ENCODE measurements at places on chromosomes 3 and 15. TPM values are rescaled to one million over a fixed set of nuclear protein-coding genes. Genes with fewer than 3 reads are reported as not detected.

GRCh38 chr15:85704066-85704465, 90.7 kb downstream of the KLHL25 start:
- DNase-seq: no peak

DNA sequence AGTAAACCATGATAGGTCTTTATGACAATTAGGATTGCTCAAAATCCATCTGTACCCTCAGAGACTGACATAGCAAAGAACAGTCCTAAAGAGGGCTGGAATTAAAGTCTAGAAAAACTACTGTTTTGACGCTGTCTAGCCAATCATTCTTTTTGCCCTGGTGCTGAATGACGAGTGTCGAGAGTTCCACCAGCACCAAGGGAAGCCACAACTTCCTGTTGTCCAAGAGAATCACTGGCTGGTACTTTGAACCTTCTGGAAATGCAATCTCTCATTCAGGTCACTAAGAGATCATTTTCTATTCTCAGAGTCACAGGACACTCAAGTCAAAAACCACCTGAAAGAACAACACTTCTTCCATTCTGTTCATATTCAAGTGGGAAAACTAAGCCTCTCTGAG, 37.7 kb downstream of the FBN1 start:
- DNase-seq: no peak

DNA sequence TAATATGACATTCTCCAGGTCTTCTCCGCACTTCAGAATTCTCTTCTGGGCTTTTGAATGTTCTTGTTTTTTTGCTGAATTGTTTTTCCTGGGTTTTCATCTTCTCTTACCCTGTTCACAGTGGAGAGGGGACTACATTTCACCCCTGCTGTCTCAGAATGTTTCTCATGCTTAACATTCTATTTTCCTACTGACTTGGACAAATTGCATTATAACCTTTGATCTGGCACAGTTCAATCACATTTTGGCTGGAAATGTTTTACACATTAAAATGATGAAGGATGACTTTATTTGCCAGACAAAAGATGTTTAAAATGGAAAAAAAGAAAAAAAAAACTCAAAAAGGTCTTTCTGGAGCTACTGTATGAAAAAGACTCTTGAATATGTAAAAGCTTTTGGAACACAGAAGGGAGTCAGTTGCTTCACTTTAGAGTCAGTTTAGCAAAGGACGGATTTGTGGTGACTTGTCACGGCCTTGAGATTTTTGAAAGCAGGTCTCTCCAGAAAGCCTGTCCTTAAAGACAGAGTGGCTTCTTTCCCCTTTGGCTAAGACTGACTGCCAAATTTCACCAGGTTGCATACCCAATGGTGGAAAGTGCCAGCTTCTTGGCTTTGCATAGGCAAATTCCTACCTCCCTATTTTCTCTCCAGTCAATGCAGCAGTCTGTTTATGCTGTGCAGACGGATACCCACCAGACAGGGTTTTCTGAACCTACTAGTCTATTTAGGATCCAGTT, 401.0 kb upstream of the TBL1XR1 start:
- no peak for DNase-seq

DNA sequence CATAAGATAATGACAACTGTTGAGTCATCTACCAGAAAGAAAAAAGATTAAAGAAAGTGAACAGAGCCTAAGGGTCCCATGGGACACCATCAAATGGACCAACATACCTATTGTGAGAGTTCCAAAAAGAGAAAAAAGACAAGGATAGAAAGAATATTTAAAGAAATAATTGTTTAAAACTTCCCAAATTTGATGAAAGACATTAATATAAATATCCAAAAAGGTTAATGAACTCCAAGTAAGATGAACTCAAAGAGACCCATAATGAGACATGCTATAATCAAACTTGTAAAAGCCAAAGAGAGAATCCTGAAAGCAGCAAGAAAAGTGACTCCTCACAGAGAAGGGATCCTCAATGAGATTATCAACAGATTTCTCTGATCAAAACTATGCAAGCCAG, 8.9 kb downstream of the NRG4 start:
- no peak for DNase-seq

DNA sequence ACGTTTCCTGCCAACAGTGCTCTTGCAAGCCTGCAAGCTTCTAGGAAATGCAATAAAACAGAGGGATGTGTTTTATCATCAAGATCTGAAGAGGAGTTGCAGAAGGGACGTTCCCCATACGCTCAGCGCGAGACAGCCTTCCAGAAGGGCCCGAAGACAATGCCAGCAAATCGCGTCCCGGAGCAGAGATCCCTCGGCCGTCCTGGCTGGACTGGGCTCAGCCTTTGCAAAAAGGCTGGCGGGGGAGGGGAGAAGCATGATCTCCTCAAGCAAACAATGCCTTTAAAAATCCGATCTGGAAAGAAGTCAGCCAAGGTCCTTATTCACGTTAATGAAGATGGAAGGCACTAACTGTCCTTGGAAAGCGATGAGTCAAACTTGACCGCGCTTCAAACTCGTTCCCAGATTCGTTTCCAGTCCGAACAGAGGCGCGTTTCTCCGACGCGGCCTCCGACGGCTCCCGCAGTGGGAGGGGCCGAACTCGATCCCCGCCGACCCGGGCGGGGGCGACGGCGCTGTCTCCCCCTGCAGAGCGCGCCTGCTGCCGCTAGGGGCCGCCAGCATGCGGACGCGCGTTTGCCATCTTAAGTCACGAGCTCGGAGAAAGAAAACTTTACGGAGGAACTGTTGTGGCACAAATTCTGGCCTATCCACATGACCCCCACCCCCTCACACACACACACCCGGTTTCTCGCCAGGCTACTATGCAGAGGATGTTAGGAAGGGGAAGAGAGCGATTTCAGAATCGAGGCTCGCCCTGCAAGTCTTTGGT, 5.5 kb downstream of the BCL6 start:
- DNase-seq: peak; percentile 90

DNA sequence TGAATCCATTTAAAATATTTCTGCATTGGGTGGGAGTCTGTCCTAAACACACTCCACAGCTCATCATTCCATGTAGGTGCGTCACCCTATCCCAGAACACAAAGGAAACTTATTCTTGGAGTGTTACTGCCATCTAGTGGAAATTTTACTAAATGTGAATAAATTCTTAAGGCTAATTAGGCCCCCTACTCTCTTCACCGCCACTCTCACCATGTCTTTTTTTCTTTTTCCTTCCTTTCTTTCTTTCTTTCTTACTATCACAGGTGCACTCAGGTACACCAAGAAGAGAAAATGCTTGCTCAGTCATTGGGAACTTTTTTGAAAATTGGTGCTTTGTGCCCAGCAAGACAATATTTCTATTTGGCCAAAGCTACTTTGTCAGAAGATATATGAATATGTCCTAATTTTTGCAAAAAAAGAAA, 26.4 kb upstream of the ATP8B4 start:
- peak; percentile 82 for DNase-seq

DNA sequence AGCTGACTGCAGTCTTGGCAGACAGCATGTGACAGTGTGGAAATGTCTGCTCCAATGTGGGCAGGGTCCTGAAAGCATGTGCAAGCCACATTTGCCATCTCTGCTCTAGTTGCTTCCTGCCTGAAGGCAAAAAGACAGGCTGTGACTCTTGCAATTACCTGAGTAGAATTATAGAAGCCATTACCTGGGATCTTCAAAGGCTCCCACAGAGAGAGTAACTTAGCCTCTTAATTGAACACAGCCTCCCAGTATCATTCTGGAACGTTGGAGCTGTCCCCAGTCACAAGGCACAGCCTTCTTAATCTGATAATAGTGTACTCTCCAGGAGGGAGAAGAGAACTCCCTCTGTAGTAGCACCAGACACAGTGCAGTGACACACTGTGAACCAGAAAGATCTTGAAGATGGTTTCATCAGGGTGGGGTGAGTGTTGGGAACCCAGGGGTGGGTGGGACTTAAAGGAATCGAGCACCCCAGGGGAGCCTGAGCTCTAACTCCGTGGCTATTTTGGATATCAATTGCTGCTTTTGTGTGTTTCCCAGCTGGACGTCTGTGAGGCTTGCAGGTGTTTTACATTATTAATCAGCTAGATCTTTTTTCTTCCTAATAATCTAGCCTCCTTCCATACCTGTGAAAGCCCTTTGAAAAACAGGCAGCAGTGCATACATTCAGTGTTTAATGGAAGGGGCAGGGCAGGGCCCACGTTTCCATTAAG, 40.6 kb upstream of the GLCE start:
- no peak for DNase-seq

DNA sequence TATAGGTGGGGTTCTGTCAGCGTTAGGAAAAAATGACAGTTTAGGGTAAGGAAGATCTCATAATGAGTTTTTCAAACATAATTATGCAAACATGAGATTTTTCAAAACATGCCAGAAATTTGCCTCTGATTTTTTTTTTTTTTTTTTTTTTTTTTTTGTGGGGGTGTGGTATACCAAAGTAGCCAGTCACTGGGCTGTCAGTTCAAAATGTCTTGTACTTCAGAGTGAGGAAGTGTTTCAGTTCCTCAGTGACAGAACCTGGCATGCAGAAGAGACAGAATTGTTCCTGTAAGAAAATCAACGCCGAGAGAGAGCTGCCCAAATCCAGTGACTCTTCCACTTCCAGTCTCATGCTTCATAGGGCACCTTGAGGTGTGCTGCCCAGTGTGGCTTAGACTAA, 9.7 kb downstream of the NCBP2 start:
- no peak for DNase-seq

DNA sequence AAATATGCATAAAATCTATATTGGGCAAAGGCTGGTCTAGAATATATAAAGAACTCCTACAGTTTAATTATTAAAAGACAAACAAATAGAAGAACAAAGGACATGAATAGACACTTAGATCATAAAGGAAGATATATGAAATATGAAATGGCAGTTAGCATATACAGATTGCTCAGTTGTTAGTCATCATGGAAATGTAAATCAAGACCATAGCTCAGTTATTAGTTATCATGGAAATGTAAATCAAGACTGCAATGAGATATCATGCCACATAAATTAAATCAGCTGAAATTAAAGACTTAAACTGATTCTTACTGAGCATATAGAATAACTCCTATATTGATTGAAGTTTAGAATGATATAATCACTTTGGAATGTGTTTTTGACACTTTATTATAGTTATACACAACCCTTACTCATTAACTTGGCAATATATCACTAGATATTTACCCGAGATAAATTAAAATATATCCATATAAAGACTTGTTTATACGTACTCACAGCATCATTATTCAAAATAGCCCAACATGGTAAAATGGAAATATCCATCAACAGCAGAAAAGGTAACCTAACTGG, 45.2 kb upstream of the GOLGA8B start:
- DNase-seq: no peak

DNA sequence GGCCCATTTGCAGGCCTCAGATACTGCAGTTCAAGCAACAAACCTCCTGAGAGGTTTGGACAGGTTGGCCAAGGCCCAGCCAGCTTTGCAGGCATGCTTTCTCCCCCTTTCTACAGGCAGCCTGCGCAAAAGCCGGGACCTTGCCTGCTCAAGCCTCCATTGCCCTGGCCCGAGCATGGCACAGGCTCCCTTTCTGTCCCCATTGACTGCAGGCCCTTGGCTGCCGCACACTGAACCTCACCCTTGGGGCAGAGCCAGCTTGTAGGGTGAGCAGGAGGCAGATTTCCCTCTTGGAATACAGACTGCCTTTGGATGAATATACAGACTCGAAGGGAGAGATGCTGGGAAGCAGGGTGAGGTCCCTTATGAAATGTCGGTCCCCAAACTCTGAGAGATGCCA, 461.7 kb upstream of the PROK2 start:
- DNase-seq: no peak

DNA sequence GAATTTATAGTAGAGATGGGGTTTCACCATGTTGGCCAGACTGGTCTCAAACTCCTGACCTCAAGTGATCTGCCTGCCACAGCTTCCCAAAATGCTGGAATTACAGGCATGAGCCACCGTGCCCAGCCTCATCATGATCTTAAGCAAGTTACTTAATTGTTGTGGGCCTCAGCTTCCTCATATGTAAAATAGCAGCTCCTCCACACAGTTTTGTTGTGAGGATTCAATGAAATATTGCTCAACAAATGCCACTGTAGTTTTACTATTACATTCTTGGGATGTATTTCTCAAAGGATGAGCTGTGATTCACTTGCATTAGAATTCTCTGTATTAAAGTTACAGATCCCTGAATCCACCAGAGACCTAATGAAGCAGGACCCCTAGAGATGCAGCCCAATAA, 168.8 kb downstream of the ADAMTS9 start:
- DNase-seq: no peak

GRCh38 chr15:26882112-26882511, 15.2 kb downstream of the GABRA5 start:
- no peak for DNase-seq

- peak; percentile 81 for DNase-seq
Observed at GRCh38 chr3:137032465-137033120, 74.8 kb downstream of the IL20RB start.

GRCh38 chr3:197994736-197995135, 34.7 kb downstream of the LMLN start:
- DNase-seq: no peak

GRCh38 chr3:14474363-14475081, 65.6 kb downstream of the GRIP2 start:
- DNase-seq: no peak

- no peak for DNase-seq
Observed at GRCh38 chr3:4644951-4645350, 151.8 kb downstream of the ITPR1 start.

Gene TRH
- total RNA-seq: not detected

Gene CADPS
- not detected for total RNA-seq

Gene EIF4E3
- 0.83 TPM for total RNA-seq

Gene ELL3
- 1.2 TPM for total RNA-seq

Gene PARP15
- total RNA-seq: under 0.01 TPM

Gene GCNT3
- total RNA-seq: not detected

Gene BNC1
- 8.5 TPM for total RNA-seq

Gene TICRR
- total RNA-seq: 10.0 TPM

Gene CHST2
- total RNA-seq: 14.2 TPM

Gene ZBTB47
- 2.5 TPM for total RNA-seq
